Activated naive CD4-positive, alpha-beta T cell treated with anti-CD3 and anti-CD28 coated beads, Interleukin-2, amount 10 ng/mL, durations not matched to agents 7 days and 5 days (primary cell): ENCODE measurements at places on chromosomes 4 and X.

DNA sequence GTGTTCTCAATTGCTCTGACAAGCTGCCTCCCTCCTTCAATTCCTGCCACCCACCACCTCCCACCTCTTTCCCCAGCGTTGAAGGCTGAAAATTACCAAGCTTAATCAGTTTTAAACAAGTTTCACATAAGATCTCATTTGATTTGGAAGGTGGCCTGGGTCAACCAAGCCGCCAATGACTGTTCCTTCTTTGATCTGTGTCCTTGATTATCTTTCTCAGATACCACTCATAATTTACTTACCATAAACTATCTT, 211.4 kb downstream of the SLIT2 start:
- DNase-seq, result no peak

GRCh38 chrX:65196758-65197360, 220.6 kb upstream of the ZC4H2 start:
- peak; percentile 20 for DNase-seq

DNA sequence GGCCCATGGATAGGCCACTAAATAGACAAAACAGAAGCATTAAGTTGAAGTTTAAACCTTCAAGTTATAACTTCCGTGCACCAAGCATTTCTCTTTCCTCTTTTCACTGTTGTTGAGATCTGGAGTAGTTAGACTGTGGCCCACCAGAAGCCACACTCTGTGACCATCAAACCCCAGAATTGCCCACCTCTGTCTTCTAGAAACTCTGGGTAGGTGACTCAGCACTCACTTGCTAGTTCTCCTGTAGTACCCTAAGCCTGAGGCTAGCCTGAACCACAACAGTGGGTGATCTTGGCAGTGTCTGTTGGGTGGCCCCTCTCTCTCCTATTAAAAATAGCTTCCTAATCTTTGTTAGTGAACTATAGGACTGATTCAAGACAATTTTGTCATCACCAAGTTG, 24.6 kb upstream of the CD40LG start:
- no peak for DNase-seq

DNA sequence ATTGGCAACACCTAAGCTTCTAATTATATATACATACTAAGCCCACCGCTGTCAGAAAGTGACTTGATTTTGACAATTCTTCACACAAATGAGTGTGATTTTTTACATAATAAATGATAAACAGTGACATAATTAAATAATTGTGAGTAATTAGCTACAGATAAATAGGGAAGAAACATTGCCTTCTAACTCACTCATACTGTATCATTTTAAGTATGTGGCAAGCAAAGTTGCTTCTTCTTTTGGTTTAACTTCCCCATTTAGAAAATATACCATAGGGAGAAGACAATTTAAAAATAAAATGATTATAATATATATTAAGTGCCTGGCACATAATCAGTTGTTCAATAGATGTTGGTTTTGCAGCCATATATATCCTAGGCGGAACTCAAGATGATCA, 644.2 kb downstream of the FSTL5 start:
- DNase-seq, result no peak

GRCh38 chrX:38879631-38880220, 78.5 kb downstream of the MID1IP1 start:
- DNase-seq, result peak; percentile 46

GRCh38 chr4:113073451-113074005, 24.1 kb downstream of the ANK2 start:
- no peak for DNase-seq

GRCh38 chr4:3168029-3168428, 80.9 kb upstream of the MSANTD1 start:
- no peak for DNase-seq

- DNase-seq, result no peak
Observed at GRCh38 chr4:42150653-42151567, 1.5 kb downstream of the BEND4 start.

DNA sequence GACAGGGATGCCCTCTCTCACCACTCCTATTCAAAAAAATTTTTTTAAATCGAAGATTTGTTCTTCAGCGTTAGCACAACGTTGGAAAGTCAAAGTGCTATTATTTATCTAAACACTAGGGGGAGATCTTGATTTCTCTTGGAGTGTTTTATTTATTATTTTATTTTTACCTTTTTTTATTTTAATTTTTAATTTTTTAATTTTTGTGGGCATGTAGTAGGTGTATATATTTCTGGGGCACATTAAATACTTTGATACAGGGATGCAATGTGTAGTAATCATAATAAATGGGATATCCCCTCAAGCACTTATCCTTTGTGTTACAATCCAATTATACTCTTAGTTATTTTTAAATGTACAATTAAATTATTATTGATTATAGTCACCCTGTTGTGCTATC, 37.4 kb upstream of the SLC10A4 start:
- DNase-seq, result no peak

DNA sequence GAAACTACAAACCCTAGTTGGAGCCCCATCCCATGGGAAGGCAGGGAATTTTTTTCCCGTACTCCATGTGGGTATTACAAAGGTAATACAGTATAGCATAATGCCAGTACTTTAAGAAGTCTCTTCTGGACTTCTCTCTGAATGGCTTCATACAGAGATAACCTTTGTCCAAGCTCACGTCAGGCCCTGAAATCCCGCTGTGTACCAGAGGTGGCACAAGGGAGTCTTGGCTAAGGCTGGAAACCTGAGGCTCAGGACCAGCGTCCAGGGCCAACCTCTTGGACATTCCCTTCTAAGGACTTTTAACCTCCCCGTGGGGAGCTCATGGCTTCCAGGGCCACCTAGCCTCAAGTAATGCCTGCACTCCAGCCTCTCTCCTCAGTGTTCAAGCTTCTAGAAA, 338.9 kb upstream of the FAM241A start:
- DNase-seq, result no peak

DNA sequence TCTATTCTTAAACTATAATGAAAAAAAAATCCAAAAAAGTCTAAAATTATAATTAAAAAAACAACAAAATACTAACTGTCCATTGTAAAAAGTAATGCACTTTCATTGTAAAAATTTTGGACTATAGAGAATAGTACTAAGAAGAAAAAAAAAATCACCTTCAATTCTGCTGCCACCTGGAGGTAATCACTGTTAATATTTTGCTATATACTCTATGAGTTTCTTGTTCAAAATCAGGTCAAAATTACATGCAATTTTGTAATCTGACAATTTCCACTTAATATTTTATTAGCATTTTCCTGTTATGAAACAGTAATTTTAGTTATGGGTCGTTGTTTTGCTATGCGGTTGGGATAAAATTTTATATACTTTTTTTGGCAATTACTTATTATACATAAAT, 62.0 kb downstream of the HTT start:
- DNase-seq, result no peak

GRCh38 chr4:11605597-11605996, 176.9 kb upstream of the HS3ST1 start:
- no peak for DNase-seq

DNA sequence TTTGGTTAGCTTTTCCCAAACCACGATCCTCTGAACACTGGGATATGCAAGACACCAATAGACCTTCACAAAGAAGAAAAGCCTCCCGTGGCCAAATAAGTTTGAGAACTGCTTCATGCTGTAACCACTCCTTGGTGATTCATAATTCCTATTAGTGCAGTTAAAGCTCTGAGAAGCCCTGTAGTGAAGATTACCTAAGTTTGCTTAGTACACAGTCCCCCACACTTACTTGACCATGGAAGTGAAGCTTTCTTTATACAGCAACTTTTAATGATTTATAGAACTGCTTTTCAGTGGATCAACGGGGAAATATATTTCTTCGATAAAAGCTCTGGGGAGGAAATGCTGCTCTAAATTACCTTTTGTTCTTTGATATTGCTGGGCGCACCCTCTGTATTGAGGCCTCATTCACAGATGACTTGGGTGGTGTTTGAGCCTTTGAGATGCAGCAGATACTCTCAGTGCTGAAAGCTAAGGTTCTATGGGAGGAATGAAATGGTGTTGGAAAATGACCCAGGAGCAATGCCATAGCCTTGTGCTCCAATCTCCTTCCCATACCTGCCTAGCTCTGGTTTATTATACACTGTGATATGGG, 67.4 kb downstream of the CBLL2 start:
- DNase-seq, result no peak

DNA sequence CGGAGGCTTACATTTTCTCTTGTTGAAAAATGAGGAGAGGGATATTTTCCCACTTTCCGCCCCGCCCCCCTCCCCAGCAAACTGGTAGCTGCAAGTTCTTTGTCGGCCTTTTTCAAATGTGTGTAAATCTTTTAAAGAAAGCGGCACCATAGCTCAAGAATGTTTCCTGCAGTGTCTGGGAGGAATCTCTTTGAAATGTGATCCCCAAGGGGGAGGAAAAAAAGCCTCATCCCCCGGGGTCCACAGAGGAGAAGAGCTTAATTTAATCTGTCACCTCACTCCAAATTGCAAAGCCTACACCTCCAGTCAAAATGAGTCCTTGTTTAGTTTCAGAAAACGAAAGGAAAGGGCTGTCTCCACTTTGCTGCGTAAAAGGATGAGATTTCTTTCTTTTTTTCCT, 34.8 kb downstream of the ASMT start:
- DNase-seq, result no peak

- DNase-seq, result no peak
Observed at GRCh38 chr4:186025408-186025690, 43.6 kb upstream of the TLR3 start.

DNA sequence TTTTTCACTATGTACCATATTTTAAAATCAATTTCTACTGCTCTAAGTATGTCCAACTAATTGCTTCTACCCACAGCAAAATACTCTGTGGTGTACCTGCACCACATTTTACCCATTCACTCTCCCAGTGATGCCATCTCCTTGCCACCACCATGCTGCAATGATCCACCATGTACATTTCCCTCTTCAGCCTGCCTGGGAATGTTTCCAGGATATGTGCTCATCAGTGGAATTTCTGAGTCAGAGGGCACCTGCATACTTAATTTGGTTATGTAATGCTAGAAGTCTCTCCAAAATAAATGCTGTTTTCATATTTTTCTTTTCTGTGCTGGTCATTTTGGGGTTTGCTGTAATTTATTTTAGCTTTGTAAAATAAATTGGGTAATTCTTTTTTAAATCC, 33.2 kb upstream of the OCIAD2 start:
- DNase-seq, result no peak

DNA sequence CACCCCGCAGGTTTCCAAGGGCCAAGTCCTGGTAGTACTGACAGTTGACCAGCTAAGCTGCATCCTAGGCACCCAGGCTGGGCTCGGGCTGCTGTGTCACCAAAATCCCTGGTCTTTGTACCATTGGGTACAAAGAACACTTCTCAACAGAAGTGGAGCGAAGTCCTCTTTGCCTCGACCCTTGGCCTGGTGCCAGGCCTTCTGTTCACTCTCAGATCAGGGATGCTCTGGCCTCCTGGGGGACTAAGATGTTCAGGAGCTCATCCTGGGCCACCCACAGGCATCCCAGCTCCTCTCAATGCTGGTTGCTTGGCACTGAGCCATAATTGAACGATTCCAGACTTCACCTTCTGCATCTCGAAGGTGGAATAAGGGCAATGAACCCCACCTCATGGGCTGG, 13.8 kb upstream of the SLC2A9 start:
- no peak for DNase-seq

DNA sequence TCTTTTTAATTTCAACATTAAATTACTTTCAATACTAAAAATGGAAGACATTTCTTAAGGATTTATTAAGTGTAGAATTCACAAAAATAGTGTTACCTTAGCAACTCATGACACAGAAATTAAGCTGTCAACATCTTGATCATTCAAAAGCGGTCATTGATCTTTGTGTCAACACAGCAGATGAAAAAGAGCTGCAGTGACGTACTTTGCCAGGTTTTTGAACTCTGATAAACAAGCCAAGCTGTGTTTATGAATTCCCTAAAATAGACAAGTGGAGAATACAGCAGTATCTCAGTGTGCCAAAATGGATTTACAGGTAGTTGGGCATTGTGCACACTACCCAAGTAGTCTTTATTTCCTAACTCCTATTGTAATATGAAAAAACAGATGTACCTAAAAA, 1141.8 kb upstream of the PCDH7 start:
- no peak for DNase-seq

DNA sequence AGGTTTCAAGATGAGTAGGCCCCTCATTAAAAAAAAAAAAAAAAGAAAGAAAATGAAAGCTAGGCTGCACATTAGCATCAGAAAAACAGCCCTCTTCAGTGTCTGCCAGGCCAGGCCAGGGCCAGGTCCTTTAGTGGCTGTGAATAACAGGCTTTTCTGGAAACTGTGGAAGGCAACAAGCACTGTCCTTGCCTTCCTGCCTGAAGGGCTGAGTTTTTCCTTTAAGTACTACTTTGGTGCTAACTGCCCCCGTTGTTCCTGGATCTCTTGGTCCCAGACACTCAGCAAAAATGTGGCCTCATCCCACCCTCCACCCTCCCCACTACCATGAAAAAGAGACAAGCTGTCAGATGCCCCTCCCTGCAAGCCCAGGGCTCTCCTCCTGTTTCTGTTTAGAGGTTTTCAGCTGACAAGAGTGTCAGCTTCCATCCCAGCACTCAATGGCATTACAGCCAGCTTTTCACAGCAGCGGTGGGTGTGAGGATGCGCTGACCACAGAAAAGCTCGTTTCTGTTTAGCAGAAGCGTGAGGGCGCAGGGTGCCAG, 174.2 kb downstream of the NHS start:
- DNase-seq, result no peak

DNA sequence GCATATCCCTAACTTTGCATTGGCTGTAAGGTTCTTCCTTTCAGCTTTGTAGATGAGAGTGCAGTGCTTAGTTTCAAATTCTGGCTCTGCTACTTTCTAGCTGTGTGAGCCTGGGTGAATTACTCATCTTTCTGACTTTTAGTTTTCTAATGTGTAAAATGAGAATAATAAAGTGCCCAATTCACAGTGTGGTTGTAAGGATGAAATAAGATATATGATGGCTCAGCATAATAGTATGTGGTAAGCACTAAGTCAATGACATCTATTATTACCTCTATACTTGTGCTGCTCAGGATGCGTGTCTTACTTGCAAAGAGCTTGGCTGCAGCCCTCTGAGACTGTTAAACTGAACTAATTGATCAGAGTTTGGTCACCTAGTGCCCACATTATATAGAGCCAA, 30.6 kb upstream of the ETNPPL start:
- no peak for DNase-seq

DNA sequence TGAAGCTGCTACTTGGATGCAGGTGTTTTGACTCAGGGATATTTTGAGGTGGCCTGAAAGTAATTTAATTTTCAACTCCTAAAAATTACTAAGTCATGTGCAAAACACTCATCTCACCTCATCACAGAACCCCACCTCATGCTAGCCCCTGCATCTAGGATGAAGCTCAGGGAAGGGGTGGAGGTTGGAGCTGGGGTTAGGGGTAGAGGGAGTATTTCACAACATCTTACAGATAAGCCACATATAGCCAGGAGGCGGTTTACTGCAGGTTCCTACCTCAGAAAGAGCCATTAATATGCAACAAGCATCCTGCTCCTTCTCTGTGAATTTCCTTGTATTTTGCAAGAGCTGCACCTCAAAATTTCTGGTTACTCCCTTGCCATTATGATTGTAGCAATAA, 70.5 kb upstream of the TSPAN5 start:
- DNase-seq, result no peak
